Sciatic nerve (tissue), 2 donors: ENCODE measurements at places on chromosomes 2 and 18. TPM values are rescaled to one million over a fixed set of nuclear protein-coding genes. Genes with fewer than 3 reads are reported as not detected.

- DNase-seq = no peak
Observed at GRCh38 chr2:135186054-135186453, 134.0 kb downstream of the RAB3GAP1 start.

- DNase-seq = no peak
Observed at GRCh38 chr2:229927817-229928321, 5.6 kb downstream of the FBXO36 start.

- DNase-seq = peak; percentile 72
Observed at GRCh38 chr2:73070643-73071359, 711 bp downstream of the SFXN5 start.

RNU2-63P gene
- total RNA-seq = 10.3 TPM
